ENCODE measurements at places on chromosomes 4 and X.

DNA sequence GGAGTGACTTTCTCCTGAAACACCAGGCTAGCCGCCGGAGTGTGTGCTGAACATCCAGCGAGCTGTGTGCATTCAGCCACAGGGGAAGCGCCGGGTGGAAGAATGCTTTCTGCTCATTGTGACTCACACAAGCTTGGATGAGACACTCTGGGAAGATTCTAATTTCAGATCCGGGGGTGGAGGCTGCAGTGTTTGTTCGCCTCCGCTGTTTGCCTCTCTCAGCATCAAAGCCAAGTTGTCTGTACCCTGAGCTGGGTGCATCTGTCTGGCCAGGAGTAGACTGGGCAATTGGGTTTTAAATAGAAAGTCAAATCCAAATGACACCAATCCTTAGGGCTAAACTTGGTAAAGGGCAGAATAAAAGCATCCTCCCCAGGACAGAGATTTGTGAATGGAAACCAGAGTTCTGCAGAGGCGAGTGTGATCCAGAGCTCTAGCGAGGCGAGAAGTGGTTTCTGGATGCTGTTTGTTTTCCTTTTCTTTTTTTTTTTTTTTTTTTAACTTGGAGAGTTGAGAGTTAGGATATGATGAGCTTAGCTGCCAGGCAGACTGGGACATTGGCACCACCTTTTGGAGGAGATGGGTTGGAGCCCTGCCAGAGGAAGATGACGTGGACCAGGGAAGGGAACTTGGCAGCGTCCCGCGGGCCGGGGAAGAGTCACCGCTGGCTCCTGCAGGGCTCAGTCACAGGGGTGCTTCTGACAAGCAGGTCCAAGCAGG lies 196.0 kb upstream of the PSAPL1 start:
- no peak for DNase-seq

- no peak for DNase-seq
These were observed 85.9 kb upstream of the PAK3 start for GRCh38 chrX:111010111-111010510.

DNA sequence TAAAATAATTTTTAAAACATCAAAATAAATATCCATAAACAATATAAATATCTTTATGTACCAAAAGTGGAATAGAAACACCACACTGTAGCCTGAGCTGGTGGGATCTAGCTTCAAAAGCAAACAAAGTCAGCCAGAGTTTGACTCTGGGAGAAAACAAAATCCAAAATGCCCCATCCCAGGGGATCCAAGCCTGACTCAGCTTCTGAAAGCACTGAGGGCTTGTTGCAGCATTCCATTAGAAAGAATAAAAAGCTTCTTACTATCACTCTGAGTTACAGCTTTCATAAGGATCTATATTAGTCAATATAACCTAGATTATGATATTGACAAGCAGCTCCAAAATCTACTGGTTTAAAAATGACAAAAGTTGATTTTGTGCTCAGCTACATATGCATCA lies 149.7 kb upstream of the ANKRD50 start:
- no peak for DNase-seq

GRCh38 chr4:158827543-158827981 lies 58.7 kb downstream of the FNIP2 start:
- no peak for DNase-seq

DNA sequence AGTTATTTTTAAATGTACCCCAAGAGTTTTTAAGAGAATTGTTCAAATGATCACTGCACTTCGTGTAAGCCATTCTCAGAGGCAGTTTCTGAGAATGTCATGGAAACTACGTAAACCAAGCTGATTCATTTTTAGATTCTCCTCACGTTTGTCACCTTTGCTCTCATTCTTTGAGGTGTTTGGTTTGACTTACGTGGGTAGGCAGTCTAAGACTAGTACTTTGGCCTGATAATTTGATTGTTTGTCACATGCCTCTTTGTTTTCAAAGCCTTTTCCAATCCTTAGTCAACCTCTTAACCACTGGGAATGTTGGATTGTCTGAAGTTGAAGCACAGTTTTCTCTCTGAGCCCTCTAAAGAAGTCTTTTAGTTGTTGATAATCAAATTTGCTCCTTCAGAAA lies 10.5 kb downstream of the SEPTIN11 start:
- DNase-seq, result no peak

GRCh38 chrX:13248867-13249486 lies 70.9 kb downstream of the ATXN3L start:
- no peak for DNase-seq

DNA sequence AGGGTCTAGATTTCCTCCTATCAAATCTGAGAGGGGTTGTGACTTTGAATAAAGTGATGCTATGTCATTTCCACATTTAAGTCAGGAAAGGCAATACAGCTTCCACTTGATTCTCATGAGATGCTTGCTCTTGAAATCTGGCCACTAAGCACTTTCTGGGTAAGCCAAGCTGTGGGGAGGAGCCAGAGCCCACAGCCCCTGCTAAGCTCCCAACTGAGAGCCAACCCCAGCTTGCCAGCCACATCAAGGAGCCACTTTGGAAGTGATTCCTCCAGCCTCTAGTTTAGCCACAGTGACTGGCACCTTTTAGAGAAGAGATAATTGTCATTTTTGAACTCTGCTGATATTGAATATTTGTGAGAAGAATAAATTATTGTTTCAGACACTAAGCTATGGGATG lies 1441.5 kb upstream of the IGFBP7 start:
- DNase-seq, result no peak

- DNase-seq, result no peak
These were observed 120.8 kb downstream of the RASL11B start for GRCh38 chr4:52982946-52983340.

DNA sequence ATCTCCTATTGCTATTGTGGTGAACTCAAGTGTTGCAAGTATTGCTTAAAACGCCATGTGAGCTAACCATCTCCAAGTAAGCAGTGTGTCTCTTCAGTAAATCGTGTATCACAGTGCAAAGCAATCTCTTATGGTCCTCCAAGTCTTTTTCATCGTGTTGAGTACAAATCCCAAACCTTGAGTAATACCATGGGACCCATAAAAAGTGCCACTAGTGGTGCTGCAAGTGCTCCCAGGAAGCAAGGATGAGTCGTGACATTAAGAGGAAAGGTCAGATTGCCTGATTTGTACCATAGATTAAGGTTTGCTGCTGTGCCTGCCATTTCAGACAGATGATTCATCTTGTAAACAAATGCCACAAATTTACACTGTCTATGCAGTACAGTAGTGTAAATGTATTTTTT lies 66.9 kb upstream of the BMPR1B start:
- no peak for DNase-seq

DNA sequence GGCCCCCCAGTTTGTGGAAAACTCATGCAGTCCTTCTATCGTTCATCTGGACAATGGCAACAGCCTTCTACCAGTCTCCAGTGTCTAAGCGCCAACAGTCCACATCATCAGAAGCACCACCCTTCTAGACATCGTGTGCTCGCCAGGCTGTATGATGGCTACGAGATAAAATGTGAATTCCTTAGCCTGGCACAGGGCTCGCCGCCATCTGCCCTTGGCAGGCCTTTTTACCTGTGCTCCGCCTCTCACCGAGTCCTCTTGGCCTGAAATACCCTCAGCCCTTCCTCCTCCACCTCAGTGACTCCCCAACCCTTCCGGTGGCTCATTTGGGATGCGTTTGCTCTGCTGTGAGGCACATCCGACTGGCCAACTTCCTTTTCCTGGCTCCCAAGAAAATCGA lies 15.9 kb upstream of the STS start:
- no peak for DNase-seq

- no peak for DNase-seq
These were observed 68.0 kb upstream of the TLR2 start for GRCh38 chr4:153616006-153616555.

GRCh38 chrX:155957843-155958242 lies 39.7 kb upstream of the IL9R start:
- DNase-seq, result no peak

DNA sequence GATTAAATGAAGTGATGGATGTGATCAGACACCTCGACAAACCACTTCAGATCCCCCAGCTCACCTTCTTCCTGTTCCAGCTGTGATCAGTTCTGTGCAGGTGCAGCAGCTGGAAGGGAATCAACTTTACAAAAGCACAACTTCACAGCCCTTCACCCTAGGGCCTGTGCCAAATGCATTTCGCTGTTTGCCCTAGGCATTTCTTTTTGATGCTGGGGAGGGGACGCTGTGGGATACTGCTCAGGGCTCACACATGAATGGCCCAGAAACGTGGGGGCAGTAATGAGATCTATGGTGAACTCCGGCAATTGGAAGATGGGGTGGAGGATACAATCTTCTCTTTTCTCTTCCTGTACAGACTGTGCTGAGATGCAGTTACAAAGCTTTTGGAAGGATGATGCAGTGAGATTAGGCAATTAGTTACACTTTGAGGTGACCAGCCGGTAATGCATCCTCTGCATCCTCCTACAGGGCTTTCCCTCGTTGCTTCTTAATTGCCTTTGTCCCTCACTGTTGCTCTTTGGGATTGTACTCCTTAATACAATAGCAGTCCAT lies 215.1 kb upstream of the PITX2 start:
- DNase-seq, result no peak

- no peak for DNase-seq
These were observed 230.1 kb upstream of the ARSJ start for GRCh38 chr4:114209584-114209983.

- no peak for DNase-seq
These were observed 34.0 kb downstream of the UBE2K start for GRCh38 chr4:39731908-39732307.

- peak; percentile 82 for DNase-seq
These were observed at the start of gene ELOVL6 for GRCh38 chr4:110198435-110199416. TSS of gene ELOVL6 (minus strand) at chr4:110198615. CDS start at chr4:110198335, 280 bp downstream.

DNA sequence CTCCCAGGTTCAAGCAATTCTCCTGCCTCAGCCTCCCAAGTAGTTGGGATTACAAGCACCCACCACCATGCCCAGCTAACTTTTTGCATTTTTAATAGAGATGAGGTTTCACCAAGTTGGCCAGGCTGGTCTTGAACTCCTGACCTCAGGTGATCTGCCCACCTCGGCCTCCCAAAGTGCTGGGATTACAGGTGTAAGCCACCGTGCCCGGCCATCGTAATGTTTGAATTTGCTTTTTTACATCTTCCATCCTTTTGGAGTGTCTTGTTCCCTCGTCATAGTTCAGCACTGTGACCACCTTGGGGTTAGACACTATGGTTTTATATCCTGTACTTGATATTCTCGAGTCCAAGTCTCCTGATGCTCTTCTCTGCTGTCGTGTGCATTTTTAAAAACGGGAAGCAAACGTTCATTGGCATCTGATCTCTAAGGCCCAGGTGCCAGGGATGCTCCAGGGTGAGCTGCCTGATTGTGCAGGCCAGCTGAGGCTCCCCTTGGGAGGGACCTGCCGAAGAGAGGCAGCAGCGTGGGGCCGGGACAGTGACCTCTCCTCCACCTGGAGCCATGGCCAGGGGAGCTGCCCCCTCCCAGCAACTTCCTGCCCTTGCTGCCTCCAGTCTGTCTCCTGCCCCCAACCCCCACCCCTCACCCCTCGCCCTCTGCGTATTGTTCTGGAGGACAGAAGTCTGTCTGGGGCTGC lies 16.7 kb downstream of the DGKQ start:
- DNase-seq, result no peak

- DNase-seq, result no peak
These were observed 27.6 kb downstream of the ZNF81 start for GRCh38 chrX:47864300-47864699.

- DNase-seq, result no peak
These were observed 176.1 kb upstream of the HS3ST1 start for GRCh38 chr4:11604821-11605220.

GRCh38 chr4:15677507-15677988 lies 4.1 kb upstream of the FAM200B start:
- peak; percentile 67 for DNase-seq

DNA sequence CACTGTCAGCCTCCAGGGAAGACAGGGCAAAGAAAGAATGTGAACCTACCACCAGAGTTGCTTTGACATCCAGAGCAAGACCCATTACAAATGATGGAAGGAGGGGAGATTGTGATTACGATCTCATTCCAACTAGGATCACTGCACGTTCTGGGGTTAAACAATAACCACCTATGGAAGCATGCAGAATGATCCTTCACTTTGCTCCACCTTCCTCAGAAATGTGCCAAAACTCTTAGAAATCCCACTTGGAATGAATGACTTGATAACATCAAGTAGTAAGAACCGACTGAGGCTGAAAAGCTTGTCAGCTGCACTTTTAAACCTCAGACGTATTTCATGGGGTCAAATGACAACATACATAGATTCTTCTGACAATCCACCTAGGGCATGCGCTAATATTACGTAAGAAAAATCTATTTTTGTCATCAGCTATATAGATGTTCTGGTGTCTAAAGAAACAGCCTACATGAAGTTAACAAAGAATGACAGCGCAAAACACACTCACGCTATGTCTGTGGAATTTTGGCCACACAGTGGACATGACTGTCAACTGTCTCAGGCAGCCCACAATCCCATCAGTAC lies 3.5 kb upstream of the STS start:
- no peak for DNase-seq

DNA sequence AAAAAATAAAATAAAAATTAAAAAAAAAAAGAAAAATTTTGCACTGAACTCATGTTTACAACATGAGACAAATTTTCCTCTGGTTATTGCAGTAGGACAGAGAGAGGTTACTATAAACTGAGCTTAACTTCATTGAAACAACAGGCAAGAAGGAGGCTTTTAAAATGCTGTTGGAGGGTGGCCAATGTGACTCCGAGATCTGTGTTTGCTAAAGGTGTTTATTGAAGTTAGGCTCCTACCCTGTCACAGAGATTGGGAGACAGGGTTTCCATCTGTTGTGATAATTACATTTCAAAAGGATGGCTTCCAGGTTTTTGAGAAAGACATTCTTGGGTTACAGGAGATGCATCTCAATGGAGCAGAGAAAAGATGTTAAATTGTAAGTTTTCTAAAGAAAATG lies 370.5 kb upstream of the HS3ST1 start:
- no peak for DNase-seq

DNA sequence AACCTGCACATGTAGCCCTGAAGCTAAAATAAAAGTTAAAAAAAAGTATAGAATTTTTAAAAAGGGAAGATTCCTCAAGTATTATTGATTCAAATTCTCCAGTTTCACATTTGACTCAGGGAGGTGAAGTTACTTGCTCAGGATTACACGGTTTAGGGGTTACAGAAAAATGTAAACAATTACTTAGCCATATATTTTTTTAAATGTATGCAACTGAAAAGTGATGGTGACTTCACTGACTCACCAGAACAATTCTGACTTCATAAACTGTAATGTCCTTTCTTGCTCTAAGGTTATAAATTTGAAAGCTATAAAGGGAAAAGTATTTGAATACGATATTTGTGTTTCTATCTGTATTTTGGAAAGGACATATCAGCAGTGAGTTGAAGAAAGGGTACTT lies 371.2 kb downstream of the SPRY1 start:
- no peak for DNase-seq

DNA sequence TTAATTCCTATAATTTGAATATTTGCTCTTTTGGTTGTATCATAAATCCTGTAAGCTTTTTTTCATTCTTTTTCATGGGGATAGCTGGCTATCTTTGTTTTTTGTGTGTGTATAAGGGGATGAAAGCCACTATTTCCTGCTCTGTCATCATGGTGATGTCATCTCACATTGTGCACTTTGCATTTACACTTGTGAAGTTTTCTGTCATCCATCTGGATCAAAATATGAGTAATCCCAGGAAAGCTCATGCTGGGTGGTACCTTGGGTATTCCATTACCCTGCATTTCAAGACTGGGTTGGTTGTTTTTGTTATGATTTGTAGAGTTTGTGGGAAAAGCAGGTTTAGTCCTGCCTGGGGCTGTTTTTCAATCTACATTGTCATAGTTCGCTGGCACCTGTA lies 367.3 kb downstream of the CHIC1 start:
- DNase-seq, result no peak
